HS-5 (cell line): ENCODE measurements at places on chromosomes 13 and 19.
A peak's percentile ranks its signal among the peaks of the same experiment; 100 is the strongest.

DNA sequence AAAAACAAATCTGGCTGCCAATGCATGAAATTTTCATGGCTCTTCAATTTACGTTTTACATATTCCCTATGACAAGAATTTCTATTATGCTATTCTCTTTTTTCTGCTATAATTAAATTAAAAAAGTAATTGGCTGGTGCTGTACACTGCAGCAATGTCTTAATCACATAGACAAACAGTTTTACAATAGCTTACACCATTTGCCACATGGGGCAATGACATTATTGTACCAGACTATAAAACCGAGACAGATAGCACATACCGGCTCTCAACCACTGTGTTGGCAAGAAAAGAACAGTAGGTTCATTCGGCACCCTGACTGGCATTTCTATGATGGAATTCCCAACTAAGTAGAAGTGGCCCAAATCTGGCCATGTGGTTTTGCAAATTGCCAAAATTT, 67.7 kb downstream of the DACH1 start:
- no peak for DNase-seq

GRCh38 chr13:108681986-108682575, 52.7 kb downstream of the MYO16 start:
- peak; percentile 28 for DNase-seq

GRCh38 chr19:49432141-49433073, 7.2 kb downstream of the GFY start:
- no peak for DNase-seq

GRCh38 chr13:50566646-50567045, 276.8 kb downstream of the DLEU7 start:
- no peak for DNase-seq

DNA sequence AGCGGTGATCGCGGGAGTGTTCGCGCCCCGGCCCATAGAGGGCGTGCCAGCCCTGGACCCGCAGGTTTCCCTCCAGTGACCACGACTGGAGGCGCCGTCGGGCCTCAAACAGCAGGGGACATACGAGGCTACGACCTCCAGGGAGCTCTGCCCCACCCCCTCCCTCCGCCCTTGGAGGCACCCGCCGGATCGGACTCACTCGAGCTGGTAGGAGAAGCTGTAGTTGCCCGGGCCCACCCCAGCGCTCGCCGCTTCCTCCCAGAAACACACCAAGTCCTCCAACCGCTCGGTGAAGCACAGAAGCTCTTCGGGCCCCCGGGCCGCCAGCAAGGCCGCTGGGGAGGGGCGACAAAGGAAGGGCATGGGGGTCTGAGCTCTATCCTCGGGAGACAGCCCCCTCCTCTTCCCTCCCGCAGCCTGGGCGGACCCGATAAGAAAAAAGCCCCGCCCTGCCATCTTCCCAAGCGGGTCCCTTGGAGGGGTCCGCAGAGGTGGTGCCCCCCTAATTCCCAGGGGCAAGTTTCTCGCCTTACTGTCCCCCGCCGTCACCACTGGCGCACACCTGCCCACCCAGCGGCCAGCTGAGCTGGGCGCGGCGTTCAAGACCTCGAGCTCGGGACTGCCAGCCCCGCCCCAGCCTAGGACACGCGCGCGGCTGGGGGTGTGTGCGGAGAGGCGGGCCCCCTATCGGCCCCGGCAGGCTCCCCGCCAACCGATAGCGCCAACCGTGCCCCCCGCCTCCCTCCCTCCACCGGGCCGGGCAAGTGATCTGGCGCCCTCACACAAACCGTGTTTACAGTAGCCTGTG, 1.0 kb downstream of the EPOR start:
- no peak for DNase-seq

DNA sequence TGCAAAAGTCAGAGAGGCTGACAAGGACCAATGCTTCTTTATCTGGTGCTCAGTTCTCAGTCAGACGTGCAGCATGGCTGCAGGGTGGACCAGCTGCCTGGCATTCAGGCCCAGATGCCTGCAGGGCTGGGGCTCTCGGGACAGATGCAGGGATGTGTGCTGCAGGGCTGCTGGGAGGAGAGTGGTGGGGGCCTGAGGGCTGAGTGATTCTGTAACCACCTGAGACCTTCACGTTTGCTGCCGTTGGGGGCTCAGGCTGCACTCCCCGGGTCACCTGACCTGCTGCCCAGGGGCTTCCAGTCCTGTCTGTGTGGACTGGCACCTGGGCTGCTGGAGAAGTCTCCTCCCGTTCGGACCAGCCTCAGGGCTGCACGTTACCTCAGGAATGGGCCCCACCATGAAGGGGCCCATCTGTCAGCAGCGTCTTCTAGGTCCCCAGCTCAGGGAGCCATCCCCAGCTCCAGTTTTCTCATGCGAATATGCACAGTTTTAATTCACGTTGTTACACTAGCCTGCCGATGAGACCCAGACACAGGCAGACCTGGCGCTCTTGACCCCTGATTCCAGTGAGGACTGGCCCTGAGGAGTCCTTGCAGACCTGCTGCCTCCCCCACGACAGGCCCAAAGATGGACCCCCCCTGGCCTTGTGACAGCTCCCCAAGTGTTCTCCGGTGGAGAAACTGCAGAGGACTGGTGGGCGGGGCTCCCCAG, 16.9 kb downstream of the KCTD15 start:
- no peak for DNase-seq

- no peak for DNase-seq
Observed at GRCh38 chr19:48772503-48772953, 17.2 kb downstream of the FGF21 start.

DNA sequence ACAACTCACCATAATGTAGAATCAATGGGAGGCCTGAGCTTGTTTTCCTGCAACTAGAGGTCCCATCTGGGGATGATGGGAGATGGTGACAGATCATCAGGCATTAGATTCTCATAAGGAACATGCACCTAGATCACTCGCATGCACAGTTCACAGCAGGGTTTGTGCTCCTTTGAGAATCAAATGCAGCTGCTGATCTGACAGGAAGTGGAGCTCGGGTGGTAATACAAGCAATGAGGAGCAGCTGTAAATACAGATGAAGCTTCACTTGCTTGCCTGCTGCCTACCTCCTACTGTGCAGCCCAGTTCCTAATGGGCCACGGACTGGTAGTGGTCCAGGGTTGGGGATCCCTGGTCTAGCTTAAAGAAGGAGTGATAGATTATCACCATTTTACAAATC, 33.0 kb downstream of the KPNA3 start:
- no peak for DNase-seq

GRCh38 chr19:3743486-3743885, 18.0 kb downstream of the APBA3 start:
- no peak for DNase-seq

DNA sequence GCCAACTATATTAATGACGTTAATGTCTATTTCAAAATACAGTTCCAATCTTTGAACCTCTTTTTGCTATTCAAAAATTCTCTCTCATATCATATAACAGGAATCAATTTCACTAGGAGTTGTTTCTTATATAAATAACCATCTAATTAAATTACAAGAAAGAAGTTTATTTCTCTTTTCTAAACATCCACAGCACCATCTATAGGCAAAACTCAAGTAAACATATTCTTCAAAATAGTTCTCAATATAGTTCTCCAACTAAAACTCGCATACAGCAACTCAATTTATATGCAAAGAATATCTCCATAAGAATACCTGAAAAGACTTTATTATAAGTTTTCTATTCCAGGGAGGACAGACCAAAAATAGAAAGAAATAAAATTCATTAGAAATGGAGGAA, 65.6 kb downstream of the RBM26 start:
- DNase-seq: no peak

- DNase-seq: no peak
Observed at GRCh38 chr13:79997244-79997643, 343.7 kb downstream of the SPRY2 start.

DNA sequence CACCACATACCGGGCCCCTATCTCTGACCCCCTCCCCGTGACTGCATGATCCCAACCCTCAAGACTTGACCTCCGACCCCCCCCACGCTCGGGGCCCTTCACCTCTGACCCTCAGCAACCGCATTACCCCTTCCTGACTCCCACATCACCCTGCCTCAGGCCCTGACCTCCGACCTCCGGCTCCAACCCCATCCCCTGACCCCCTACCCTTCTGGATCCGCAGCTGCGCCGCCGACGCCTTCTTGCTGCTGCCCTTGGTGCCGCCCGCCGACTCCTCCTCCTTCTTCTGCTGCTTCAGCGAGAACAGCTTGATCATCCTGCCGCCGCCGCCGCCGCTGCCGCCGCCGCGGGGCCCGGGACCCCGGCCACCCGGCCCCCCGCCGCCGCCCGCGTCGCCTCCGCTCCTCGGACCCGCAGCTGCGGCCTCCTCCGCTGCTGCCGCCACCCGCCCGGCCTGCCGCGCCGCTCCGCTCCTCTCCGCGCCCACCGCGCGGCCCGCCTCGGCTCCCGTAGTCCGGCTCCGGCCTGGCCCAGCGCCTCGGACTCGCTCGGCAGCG, at the start of gene UBE2M:
Gene UBE2M (minus strand): TSS at position 546 of the 557 bp plus-strand sequence. CDS start 230 bp downstream, at position 316.
- DNase-seq: no peak

- DNase-seq: no peak
Observed at GRCh38 chr13:32179708-32180107, 135.5 kb downstream of the ZAR1L start.

- no peak for DNase-seq
Observed at GRCh38 chr19:1424192-1424955, 13.8 kb upstream of the RPS15 start.

DNA sequence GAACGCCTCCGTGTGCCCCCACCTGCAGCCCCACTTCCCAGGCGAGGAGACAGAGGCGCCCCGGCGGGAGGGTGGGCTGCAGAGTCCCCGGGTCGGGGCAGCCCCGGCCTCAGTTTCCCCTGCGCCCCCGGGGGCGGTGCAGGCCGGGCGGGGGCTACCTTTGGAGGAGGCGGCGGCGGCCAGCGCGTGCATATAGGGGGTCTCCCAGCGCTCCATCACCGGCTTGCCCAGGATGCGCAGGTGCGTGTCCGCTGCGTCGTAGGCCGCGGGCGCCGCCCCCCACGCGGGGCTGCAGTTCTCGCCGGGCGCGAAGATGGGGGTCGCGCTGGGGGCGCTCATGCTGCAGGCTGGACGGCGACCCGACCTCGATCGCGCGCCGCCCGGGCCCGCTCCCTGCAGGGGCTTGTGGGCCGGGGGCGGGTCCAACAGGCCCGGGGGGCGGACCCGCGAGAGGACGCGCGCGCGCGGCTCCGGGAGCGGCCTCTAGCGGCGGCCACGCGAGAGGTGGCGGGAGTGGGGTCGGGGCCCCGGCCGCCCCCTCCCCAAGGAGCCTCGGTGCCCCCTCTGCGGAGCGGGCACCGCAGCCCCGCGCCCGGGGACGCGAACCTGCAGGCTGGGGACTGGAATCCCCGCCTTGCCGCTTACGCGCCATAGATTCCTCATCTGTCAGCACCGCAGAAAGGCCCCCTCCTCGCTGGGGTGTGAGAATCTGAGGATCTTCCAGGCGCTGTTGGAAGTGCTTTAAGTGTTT, at the start of gene GAMT:
Gene GAMT (minus strand): TSS at position 405 of the 751 bp plus-strand sequence. CDS start 66 bp downstream, at position 339.
- DNase-seq: no peak

DNA sequence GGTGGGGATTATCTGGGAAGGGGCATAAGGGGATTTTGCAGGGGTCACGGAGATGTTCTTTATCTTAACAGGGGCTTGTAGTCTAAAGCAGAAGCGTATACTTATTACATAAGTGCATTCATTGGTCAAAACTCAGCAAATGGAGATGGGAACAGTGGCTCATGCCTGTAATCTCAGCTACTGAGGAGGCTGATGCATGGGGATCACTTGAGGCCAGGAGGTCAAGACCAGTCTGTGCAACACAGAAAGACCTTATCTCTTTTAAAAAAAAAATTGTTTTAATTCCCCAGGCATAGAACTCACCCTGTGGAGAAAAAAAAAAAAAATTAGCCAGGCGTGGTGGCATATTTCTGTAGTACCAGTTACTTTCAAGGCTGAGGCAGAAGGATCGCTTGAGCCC, 18.9 kb downstream of the FAM187B start:
- DNase-seq: no peak

- DNase-seq: no peak
Observed at GRCh38 chr13:105343134-105343806, 1192.2 kb downstream of the EFNB2 start.

GRCh38 chr19:48332662-48333466, 7.5 kb downstream of the EMP3 start:
- DNase-seq: no peak

- no peak for DNase-seq
Observed at GRCh38 chr13:113558461-113558860, 26.1 kb upstream of the TFDP1 start.

DNA sequence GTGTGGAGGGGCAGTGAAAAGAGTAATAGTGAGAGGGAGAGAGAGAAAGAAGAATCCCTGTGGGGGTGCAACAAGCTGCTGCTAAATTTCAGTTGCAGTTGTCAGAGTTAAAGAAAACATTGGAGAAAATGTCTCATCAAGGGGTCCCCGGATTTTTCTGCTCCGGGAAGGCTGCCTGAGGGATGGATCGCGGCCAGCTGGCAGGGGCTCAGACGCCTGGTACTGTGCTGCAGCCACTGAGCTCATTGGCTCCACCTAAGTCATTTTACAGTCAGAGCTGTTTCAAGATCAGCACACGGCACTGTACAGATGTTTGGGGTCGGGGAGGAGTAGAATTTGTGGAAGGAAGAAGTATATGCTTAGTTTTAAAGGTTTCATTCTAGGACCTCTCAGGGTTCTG, 106.2 kb downstream of the SHISA2 start:
- DNase-seq: no peak

- no peak for DNase-seq
Observed at GRCh38 chr19:6048348-6048747, 62.0 kb downstream of the RFX2 start.

- DNase-seq: peak; percentile 78
Observed at GRCh38 chr19:9847087-9847671, 12.1 kb downstream of the PIN1 start.

- DNase-seq: no peak
Observed at GRCh38 chr19:42081584-42082203, 5.7 kb downstream of the ZNF574 start.

DNA sequence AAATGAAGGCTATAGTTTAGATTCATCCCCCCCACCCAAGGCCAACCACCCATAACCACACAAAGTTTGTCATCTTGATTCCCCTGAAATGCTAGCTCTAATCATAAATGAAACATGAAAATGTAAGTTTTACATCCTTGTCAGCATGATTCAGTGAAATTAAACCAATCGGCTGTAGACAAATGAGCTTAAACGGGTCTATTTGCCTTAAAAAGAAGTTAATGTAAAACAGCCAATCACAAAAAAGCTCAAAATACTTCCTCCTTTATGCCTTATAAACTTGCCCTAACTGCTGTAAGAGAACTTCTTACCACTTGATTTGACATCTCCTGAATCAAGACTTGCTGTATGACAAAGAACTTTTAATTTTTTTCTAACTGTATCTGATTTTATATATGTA, 34.5 kb upstream of the MRI1 start:
- no peak for DNase-seq

- DNase-seq: no peak
Observed at GRCh38 chr13:39998166-39998565, 342.7 kb downstream of the COG6 start.
